ENCODE measurements at places on chromosomes 2 and 18.
A peak's percentile ranks its signal among the peaks of the same experiment; 100 is the strongest.

- DNase-seq = peak; percentile 41
These were observed 99.3 kb downstream of the SPATS2L start for GRCh38 chr2:200405599-200406298.

DNA sequence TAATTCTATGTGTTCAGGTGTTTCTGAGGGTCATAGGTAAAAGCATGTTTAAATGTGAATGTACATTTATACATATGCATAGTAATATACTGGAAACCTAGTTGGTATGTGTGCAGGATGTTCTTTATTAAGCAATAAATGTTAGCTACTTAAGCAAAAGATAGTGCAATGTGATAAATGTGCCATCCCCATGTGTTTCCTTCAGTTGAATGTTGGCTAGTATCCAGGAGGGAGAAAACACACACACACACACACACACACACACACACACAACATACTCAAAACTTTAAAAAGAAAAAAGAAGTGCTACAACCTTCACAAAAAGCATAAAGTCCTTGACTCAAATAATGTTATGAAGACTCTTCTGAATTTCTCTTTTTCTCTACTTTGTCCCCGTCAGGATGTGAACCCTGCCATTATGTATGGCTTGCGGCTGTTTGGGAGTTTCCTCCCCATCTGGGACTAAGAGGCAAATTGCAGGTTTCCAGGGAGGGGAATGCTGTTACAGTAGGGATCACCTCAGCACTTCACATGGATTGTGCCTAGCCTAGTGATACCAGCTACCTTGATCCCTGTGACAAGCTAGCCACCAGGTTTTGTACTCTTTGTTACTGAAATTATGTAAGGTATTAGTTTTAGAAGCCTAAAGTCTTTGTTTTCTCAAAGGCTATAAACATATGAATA is 82.6 kb downstream of the IKZF2 start:
- no peak for DNase-seq

DNA sequence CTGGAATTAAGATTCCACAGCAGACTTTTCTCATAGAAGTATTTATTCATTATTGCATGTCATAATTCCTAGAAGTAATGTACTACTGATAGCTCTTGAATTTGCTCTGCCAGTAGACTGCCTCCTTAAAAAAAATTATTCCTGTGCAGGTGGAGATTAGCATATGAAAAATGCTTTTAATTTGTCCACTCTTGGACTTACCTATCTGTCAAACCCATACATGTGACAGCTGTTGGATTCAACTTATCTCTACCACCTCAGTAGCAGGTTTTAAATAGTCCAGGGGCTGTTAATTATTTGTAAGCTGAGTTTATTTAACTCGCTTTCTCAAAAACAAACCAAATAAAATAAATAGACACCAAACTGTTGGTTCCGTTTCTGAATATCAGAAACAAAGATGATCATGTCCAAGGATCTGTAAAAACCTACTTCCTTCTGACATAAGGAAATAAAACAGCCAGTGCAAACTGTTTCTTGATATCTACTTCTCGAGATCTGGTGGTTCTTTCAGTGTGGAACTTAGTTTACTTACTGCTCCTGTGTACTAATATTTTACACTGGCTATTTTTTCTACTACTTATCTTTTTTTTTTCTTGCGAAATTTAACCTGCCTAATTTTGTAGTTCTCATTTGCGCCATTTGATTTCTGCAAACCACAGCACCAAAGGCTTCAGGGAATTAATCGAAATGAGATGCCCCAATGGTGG is 44.2 kb downstream of the ZEB2 start:
- DNase-seq = no peak

DNA sequence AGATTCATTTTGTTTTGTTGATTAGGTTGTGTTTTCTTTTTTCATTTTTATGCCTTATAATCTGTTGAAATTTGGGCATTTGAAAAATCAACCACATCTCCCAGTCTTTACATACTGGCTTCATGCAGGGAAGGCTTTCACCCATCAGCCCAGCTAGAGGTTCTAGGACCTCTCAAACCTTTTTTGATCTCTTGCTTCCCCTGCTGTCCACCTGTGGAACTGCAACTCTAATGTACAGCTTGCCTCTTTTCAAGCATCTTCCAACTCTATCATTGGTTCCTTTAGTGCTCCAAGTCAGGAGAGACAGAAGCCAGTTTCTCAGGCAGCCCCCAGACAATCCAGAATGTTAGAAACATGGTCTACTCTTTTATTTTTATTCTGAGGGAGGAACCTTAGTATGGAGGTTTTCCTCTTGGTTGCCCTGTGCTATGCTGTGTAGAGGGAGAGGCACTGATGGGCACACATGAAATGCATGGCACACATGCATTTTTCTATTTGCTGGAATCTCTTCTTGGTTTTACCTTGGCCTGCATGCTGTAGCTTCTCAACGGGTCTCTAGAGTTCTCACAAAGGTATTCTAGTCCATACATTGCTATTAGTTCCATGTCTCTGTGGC is 107.2 kb upstream of the L3MBTL4 start:
- DNase-seq = no peak

DNA sequence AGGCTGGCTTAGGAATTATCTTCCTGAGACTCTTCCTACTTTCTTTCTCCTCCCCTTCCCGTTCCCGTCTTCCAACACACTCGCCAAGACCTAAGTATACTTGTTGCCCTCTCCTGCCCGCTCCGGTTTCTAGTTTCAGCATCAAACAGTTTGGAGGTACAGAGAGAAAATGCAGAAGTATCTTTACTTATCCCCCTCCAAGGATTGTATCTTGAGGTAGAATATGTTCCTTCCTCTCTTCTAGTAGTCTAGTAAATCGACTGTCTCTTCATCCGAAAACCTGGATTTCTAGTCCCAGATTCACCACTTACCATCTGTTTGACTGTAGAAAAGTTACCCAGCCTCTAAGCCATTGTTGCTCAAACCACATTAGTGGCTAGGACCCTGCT is 755 bp downstream of the EIF4E2 start:
- no peak for DNase-seq

DNA sequence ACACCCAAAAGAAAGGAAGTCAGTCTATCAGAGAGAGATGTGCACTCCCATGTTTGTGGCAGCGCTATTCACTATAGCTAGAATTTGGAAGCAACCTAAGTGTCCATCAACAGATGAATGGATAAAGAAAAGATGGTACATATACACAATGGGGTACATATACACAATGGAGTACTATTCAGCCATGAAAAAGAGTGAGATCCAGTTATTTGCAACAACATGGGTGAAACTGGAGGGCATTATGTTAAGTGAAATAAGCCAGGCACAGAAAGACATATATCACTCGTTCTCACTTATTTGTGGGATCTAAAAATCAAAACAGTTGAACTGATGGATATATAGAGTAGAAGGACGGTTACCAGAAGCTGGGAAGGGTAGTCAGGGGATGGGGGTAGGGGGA is 99.9 kb upstream of the ZNF516 start:
- no peak for DNase-seq

DNA sequence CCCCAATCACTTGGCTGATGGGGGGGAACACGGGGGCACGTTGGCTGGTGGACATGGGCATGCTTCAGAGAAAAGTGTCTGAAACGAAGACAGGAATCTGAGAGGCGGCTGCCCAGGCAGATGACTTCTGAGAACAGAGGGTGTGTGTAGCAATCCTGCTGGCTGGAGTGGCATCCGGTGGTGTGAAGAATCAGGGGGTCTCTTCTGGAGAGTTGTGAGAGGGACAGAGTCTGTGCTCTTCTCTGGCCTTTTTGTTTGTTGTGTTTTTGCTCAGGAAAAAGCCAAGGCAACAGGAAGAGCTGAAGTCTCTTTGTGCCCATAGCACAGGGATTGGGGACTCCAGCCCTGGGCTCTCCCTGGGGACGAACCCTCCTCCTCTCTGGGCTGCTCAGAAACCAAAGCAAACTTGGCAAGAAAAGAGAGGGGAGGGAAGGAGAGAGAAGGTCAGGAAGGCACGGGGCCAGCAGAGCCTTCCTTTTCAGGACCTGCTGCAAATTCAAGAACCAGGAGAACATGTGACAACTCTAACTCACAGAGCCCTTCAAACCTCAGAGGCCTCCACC is 97.0 kb upstream of the SMAD2 start:
- DNase-seq = no peak

GRCh38 chr2:118059919-118060478 is 28.3 kb upstream of the INSIG2 start:
- DNase-seq = no peak

GRCh38 chr2:174400853-174401252 is 5.3 kb downstream of the SCRN3 start:
- no peak for DNase-seq
